Activated CD4-positive, alpha-beta T cell treated with anti-CD3 and anti-CD28 coated beads for 4 hours (primary cell): ENCODE measurements at places on chromosomes 1 and 21.

DNA sequence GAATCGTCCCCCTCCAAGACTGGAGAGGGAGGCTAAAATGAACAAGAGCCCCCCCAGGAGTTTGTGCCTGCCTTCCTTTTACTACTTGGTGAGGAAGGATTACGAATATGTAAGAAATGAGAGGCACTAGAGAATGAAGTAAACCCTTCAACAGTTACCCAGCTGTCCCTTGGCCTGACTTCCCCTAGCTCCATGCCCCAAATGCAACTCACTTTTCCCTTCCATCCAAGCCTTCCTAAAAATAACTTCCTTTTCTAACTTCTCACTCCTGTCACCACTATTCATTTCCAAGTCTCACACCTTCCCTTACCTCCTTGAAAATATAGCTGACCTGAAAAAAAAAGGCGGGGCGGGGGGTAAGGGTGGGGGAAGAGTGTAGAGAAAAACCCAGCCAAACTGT lies 96.6 kb upstream of the HNRNPU start:
- DNase-seq, result no peak

- DNase-seq, result no peak
Measured at GRCh38 chr1:12610305-12610935, 7.6 kb downstream of the DHRS3 start.

DNA sequence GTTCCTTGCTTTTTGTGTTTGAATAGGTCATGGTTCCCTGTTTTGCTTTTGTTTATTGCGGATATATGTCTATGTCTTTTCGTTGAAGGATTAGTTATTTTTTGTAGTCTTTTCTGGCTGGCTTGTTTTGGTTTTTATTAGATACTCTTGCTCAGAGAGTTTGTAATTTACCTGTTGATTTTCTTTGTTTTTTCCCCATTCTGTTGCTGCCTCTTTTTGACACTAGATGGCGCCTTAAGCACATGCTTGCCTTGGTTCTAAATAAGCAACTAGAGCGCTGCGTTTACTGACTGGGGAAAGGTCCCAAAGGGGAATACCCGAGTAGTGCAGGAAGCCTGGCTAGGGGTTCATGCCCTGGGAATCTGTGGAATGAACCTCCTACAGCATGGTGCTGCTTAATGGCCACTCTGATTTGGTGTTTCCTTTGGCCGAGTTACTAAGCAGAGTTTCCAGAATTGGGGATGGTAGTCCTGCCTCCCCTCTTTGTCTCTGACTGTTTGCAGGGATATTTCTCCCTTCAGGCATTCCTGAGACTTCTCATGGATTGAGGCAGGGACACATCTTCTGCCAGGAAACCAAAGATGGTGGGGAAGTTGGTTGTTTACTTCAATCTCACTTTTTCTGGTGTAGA lies 143.2 kb downstream of the PTPRU start:
- DNase-seq, result no peak

DNA sequence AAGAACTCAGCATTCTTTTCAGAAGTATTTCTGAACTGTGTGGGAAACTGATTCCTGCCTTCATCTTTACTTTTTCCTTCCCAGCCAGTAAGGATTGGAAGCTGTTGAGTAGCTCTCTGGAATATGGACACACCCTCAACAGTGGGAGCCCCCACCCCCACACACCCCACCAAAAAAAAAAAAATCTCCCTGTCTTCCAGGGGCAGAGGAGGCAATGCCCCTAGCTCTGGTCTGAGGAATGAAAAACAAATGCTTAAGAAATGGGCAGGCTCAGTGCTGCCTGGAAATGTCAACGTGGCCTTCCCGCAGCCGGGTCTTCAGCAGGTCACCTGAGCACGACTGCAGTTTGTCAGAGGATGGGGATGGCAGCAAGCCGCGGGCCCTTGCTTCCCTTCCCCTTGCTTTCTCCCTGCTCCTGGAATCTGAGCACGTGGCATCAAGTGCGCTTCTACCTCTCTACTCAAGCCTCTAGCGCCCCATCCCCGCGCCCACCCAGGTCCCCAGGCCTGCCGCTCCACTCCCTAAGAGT lies 479 bp downstream of the RGS16 start:
- no peak for DNase-seq

GRCh38 chr1:184020855-184021254 lies 16.7 kb downstream of the COLGALT2 start:
- no peak for DNase-seq

DNA sequence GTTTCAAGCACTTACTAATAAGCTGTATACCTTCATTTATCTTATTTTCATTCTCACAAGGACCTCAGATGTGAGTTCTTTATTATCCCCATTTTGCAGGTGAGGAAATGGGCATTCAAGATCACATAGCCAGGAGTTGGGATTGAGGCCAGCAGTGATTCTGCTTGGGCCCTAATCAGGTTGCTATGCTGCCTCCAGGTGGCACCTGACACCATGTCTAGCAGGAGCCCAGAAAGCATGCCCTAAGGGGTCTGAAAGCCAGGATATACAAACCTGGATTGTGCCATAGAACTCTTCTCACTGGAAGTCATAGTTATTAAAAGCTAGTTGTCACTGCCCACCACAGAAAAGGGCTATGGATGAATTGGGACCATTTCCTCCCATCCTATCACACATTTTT lies 61.1 kb downstream of the FYB2 start:
- no peak for DNase-seq

- no peak for DNase-seq
Measured at GRCh38 chr1:189619682-189620332, 857.9 kb downstream of the BRINP3 start.

- no peak for DNase-seq
Measured at GRCh38 chr1:172224871-172225270, 195.6 kb upstream of the C1orf105 start.

DNA sequence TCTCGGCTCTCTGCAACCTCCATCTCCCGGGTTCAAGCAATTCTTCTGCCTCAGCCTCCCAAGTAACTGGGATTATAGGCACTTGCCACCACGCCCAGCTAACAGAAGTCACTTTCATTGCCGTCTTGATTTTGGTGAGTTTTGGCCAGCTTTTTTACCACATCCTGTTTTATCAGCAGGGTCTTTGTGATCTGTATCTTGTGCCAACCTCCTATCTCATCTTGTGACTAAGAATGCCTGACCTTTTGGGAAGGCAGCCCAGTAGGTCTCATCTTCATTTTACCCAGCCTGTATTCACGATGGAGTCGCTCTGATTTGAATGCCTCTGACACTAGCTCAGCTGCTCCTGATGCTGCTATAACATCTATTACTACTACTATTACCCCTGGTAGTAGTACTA lies 46.8 kb upstream of the BARHL2 start:
- DNase-seq, result no peak

DNA sequence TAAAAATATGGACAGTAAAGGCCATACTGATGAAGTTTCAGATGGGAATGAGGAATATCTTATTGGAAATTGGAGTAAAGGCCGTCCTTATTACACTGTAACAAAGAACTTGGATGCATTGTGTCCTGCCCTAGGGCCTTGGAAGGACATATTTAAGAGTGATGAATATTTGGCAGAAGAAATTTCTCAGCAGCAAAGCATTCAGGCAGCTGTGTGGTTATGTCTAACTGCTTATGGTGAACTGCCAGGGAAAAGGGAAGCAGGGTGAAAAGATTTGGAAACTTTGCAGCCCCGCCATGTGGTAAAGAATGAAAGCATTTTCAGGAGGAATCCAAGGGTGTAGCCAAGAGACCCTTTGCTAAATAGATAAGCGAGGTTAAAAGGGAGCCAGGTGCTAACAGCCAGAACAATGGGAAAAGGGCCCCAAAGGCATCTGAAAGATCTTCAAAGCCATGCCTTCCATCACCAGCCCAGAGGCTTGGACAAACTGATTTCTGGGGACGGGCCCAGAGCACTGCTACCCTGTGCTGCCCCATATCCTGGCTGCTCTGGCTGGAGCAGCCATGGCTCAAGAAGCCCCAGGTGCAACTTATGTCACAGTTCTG lies 200.0 kb downstream of the PTPRU start:
- no peak for DNase-seq

DNA sequence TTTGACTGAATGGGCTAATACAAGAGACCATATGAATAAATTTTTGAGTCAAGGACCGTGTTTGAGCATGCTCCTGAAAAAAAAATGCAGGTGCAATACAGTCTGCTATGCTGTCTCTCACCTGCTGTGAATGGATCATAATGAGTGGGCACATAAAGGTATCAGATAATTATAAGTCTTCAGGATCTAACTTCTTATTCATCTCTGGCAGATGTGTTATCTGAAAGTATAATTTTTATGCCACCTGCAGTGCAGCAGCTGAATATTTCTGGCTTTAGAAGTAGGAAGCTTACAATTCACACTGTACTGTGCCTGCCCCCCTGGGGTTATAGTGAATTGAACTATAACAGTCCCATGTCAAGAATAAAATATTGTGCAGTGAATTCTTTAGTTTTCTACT lies 333.3 kb downstream of the MRPL39 start:
- DNase-seq, result no peak

- DNase-seq, result no peak
Measured at GRCh38 chr1:34800214-34800613, 7.4 kb downstream of the GJA4 start.

GRCh38 chr1:207858281-207858680 lies 52.6 kb downstream of the CD34 start:
- DNase-seq, result no peak

GRCh38 chr21:41655259-41655658 lies 111.6 kb downstream of the RIPK4 start:
- no peak for DNase-seq

GRCh38 chr1:109395602-109396512 lies 1.9 kb downstream of the SORT1 start:
- DNase-seq, result no peak

DNA sequence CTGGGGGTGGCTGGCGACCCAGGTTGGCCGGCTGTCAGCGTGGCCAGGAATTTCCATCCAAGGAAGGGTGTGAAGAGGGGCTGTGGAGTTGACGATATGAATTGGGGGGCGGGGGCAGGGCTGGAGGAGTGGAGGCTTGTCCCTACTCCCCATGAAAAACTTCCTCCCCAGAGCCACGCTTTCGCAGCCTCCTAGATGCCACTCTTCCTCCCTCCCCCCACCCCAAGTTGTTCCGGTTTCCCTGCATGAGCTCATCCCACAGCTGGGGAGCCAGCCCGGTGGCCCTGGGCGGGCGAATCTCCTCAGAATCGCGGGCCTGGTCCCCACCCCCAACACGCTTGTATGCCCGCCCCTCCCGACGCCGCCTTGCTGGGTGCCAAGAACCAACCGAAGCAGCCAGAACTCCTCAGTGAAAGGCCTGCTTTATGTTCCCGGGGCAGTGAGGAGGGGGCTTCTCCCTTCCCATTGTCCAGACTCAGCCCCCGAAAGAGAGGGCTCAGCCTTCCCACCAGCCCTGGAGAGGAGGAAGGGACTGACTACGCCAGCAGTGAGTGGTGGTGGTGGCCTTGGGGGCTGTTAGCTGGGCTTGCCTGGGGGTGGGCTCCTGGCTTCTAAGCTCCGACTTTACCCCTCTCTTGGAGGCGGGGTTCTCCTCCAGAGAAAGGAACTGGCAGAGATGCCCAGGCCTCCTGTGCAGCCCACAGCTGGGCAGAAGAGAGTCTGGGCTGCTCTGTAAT lies 1.8 kb upstream of the CSMD2 start:
- DNase-seq, result no peak

DNA sequence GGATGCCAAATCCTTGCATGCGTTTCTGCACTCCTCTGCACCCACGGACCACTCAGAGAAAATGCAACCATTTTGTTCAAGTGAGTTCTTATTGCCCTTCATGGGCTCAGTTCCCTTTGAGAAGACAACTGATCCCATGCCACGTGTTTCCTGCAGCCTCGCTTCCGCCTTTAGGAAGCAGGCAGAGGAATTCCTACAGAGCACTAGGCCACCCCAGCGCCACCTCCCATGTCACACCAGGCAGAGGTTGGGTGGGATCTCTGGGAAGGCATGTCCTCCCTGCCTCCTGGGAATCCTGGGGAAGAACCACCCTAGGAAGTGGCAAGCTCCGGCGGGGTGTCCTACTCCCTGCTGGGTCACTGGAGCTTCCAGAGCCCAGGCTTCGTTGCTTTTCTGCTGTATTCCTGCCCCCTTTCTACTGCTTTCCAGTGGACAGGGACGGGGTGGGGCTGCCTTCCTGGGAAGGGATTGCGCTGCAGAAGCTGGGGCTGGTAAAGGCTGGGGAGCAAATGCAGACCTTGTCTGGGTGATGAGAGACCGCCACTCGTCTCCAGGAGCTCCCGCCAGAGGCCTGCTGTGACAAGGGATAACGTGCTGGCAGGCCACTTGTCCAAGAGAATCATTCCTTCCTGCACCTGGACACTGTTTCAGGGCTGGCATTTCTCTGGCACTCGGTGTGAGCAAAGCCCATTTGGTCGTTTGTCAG lies 478.2 kb upstream of the VAMP3 start:
- no peak for DNase-seq

- DNase-seq, result no peak
Measured at GRCh38 chr1:195831789-195832188, 776.5 kb downstream of the KCNT2 start.

- DNase-seq, result no peak
Measured at GRCh38 chr1:95426772-95427171, 192.8 kb downstream of the RWDD3 start.

DNA sequence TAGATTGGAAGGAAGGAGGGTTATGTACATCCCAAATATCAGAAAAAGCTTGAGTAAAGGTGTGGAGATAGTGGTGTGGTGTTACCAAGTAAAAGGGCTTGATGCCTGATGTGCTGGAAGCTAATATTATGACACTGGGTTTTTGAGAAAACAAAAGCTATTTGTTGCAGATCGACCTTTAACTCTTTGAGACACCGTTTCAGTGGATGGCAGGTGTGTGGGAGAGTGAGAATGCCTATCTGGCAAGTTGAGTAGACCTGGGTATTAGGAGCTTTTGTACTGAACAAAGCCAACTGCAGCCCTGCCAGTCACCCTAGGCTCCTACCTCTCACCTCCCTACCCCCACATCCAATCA lies 1.4 kb downstream of the MMACHC start:
- DNase-seq, result no peak

DNA sequence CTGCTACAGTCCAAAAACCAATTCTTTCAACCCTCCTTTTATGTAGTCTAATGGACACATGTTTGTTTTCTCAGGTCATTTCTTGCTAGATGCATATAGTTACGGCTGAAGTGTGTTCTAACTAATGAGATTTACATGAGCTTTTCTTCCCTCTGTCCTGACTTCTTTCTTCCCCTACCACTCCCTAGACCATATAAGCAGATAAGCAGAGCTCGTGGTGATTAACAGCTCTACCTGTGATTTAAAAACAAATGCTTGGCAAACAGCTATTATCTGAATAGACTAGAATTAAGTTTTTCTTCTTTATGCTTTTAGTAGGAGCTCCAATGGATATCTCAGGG lies 18.6 kb downstream of the KHDRBS1 start:
- DNase-seq, result no peak

DNA sequence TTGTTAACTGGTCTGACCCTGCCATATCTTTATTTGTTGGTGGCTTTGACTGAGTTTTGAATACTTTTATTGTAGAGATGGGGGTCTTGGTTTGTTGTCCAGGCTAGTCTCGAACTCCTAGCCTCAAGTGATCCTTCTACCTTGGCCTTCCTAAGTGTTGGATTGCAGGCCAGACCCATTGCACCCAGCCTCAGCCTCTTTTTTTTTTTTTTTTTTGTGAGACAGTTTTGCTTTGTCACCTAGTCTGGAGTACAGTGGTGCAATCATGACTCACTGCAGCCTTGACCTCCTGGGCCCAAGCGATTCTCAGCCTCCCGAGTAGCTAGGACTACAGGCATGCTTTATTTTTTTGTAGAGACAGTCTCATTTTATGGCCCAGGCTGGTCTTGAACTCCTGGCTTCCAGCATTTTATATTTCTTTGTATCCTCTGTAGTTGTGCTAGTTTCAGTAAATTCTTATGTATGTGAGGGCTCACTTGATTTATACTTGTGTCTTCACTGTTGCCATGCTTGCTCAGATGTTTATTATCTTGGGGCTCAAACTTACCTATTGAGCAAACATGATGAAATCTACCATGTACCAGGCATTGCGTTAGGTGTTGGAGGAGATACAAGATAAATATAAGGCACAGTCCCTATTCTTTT lies 24.1 kb downstream of the THRAP3 start:
- DNase-seq, result no peak
